ENCODE measurements at places on chromosomes 2 and 18.
A peak's percentile ranks its signal among the peaks of the same experiment; 100 is the strongest.

- peak; percentile 67 for DNase-seq
These were observed 32.5 kb downstream of the NABP1 start for GRCh38 chr2:191710411-191710900.

- no peak for DNase-seq
These were observed 53.3 kb downstream of the LAMA1 start for GRCh38 chr18:7064346-7064745.

GRCh38 chr2:9758741-9759140 is 84.5 kb upstream of the TAF1B start:
- DNase-seq, result no peak

DNA sequence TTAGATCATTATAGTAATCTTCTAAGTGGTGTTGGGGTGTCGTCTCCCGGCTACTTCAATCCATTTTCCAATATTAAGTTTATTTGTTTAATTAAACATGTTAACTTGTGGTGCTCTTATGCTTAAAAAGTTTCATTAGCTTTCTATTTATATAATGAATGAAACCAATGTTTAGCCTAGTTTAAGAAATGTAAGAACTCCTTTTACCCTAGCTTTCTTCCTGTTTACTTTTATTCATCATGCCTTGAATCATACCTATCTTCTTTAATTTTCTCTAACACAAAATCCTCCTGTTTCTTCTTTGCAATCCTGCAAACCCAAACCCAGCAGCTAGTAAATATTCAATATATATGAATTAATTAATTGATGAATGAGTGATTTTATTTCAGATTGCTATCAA is 1276.7 kb upstream of the PIK3C3 start:
- DNase-seq, result no peak

DNA sequence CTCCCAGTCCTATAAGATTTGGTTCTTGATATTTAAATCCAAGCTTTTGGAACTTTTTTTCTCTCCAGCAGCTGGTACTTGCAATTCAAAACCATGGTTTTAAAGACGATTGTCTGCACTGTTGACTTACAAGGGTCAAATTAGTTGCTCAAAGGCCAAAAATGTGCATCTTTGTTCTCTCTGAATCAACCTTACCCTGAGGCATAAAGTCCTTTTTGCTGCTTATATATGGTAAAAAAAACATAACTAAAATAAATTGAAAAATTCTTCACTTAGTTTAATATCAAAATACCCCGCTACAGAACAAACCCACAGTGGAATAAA is 592.7 kb downstream of the XIRP2 start:
- peak; percentile 10 for DNase-seq

DNA sequence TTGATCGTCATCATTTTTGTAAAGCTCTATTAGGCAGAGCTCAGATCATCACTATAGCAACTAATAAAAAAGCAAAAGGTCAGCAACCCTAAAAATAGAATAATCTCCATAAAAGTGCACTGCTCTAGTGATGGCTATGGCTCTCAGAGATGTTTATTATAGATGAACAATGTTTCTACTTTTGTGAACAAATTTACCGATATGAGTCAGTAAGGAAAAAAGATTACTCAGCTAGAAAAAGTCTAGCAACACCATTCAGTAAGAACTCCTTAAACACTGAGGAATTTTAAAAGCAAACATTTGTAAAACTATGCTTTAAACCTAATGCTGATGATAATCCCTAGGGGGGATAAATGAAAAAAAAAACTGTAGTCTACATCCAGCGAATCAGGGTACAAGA is 69.6 kb downstream of the ACVR1C start:
- no peak for DNase-seq

GRCh38 chr2:176088048-176088936 is 4.2 kb upstream of the HOXD13 start:
- peak; percentile 63 for DNase-seq

- no peak for DNase-seq
These were observed 53.3 kb upstream of the NFU1 start for GRCh38 chr2:69490486-69490885.

DNA sequence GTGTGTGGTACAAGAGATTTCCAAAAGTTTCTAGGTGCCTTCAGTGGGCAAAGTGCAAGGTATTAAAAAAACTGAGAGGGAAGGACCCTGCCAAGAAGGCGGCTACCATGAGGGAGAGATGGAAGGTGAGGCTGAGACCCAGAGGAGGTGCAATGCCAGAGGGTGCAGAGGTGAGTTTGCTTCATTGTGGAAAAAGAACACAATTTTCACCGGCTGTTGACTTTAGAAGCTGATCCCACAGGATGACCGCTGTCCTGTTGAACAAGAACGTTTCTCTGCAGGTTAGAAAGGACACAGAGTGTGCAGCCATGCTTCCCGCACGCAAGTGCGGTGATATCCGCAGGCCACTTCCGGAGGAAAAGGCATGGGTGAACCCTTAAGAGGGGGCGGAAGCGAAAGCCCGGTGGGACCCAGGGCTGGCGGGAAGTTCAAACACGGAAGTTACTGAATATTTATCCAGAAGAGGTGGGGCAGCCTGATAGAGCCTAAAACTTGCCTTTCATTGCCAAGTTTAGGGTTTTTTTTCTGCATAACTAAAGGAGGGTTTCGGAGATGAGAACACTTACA is 16.6 kb downstream of the SP110 start:
- DNase-seq, result no peak

DNA sequence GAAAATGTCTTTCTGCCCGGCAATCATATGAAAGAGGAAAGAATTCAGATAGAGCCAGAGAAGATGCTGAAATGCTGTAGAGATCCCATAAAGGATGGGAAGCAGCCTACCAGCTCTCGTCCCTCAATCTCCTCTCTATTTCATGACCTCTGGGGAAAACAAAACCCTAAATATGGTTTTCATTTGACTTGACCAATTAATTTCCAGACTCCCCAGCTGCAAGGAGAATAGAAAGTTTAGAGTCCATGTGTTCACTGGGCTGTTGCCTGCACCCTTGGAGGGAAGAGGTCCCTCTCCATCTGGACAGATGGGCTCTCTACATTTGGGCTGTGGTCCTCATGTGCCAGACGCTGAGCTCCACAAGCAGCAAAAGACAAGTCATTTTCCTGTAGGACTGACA is 40.6 kb downstream of the CAPN13 start:
- DNase-seq, result no peak

DNA sequence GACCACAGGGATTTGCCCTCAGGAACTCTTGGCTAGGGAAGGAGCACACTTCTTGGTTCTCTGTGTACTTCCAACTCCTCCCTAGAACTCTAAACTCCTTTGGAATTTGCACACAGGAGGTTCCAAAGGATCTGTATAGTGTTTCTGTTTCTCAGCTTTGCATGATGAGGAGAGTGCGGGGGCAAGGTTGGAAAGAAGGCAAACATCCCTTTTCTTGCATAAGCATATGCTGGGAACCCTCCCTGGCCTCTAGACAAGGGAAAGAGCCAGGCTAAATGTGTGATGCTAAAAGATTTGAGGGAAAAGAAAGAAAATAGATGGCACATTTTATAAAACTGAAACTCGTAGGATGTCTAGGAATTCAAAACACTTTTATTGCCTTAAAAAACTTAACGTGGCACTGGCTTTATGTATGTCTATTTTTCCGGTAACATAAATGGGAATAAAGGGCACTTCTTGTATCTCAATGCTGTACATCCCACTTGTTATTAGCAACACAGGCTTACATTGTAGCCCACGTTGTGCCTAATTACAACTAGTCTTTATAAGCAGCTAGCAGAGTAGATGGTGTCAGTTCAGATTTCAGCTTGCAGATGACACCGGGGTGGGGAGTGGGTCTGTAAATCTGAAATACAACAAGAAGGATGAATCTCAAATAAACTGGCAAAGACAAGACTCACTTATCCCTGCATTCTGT is 165.8 kb downstream of the GPD2 start:
- no peak for DNase-seq

- DNase-seq, result no peak
These were observed 435.9 kb upstream of the ZNF804A start for GRCh38 chr2:184162426-184162825.

DNA sequence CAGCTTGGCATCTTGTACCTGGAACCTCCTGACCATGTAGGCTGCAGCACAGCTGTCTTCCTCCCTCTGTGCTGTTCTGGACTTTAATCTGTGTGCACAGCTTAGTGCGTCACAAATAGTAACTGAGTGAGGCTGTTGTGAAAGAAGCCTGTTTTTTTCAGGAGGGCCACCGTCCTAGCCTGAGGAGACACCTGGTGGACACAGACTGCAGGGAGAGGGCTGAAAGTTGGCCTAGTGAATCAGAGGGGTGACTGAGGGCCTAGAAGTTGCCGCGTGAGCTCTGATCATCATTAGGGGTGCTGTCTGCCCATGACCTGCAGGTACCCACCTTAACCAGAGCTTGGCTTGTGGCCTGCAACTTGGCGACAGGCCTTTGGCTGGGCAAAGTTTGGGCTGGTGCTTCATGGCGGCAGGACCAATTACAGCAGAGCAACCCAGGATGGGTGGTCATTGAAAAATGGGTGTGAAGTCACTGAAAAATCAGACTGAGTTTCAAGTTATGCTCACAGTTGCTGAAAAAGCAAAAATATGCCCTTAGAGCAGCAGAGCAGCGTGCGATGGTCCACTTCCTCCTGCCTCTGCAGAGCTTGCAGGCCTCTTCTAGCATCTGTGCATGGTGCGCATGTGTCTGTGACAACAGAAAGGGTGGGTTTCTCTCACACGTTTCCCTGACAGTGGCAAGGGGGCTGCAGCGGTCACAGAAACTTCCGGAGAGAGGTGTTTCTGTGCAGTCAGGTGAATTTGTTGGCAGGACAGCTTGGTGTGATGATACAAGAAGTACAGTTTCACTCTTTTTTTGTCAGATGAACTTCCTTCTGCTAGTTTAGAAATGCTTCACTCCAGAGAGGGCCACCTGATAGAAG is 9.6 kb downstream of the GDF7 start:
- DNase-seq, result no peak

DNA sequence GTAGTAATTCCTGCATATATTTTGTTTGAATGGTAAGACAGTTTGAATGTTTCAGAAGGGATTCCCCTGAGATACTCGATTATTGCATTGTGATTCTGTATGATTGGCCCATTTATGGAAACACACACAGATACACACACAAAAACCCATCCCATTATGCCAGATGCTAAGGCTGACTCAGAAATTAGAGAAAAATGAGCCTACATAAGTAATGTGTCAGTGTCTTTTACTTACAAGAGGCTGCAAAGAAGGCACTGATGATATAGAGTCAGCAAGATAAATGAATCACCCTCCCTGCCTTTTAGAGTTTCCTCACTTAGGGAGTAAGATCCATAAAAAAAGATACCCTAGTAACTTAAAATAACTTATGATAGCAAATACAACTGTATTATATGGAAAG is 1481.1 kb upstream of the ACVR2A start:
- no peak for DNase-seq

DNA sequence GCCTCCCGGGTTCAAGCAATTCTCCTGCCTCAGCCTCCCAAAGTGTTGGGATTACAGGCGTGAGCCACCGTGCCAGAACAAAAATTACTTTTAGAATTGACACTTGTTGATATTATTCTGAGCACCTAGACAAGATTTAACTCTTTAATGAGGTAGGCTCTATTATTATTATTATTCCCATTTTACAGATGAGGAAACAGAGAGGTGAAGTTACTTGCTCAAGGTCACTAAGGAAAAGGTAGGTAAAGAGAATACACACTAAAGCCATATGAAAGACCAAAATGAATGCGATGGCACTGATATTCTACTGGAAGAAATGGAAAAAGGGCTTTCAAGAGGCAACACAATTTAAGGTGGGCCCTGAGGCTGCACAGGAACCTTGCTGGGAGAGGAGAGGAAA is 73.8 kb upstream of the ZFP36L2 start:
- no peak for DNase-seq

- DNase-seq, result no peak
These were observed 166.7 kb upstream of the ZNF521 start for GRCh38 chr18:25518716-25519053.

GRCh38 chr2:196274387-196274809 is 103.0 kb upstream of the STK17B start:
- peak; percentile 48 for DNase-seq

- DNase-seq, result no peak
These were observed 76.7 kb downstream of the TGIF1 start for GRCh38 chr18:3526421-3527354.

DNA sequence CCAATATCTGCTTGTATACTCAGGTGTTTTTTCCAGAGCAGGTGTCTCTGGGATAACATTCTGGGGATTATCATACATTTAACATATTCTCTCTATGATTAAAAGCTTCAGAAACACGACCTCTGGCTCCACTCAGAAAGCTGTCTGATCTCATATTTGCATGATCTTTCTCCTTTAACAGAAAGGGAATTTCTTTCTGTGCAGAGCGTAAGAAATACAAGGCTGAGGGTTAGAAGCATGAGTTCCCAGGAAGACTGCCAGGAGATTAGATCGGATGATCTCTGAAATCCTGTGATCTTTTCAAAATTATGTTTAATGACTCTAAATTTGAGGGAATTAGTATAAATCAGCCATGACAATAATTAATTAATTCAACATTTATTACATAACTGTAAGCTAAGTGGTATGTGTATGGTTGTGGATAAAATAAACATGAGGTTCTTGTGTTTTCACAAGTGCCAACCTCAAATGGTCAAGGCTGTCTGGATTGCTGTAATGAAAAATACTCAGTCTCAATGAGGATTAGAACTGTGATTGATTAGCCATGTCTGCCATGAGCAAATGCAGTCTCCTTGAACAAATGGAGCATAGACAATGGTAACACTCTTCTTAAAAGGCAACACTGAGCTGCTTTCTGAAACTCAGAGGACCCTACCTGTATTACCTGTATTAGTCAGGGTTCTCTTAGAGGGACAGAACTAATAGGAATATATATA is 304.9 kb downstream of the STK39 start:
- DNase-seq, result no peak

DNA sequence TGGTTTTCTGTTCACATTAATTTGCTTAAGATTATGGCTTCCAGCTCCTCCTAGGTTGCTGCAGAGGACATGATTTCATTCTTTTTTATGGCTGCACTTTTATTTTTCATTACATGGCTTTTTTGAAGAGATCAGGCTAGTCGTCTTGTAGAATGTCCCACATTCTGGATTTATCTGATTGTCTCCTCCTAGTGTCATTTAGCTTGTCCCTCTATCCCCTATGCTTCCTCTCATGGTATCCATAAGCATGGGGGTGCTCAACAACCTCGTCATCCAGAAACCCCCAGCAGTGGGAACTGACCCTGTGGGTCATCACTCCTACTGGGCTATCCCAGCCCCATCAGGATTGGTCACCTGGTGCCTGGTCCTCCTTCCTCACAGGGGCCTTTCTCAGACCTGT is 49.6 kb downstream of the SERTAD2 start:
- DNase-seq, result no peak

DNA sequence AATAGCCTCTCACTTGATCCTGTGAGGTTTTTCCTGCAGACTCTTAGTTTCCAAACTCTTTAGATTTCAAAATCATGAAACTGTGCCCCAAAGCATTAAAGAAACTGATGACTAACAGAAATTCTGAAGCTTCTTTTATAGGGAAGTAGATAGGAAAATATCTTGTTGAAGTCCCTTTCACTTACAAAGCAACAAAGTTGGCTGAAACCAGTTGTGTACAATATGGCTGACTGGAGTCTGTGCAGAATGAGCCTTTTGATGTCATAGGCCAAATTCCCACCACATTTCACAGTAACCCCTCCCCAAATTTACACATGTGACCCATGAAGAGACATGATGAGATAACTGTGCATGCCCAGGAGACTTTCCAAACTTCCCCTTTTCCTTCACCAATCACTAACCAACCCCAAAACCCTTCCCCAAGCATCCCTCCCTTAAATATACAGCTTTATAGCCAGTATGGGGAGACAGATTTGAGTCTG is 61.7 kb upstream of the NCK2 start:
- DNase-seq, result no peak

- DNase-seq, result peak; percentile 34
These were observed 13.7 kb upstream of the DAPL1 start for GRCh38 chr2:158781353-158781961.
